Endodermal cell (in vitro differentiated cells): ENCODE measurements at places on chromosomes 2 and 18.

GRCh38 chr18:31578126-31578525 is 13.6 kb upstream of the TTR start:
- no peak for DNase-seq

GRCh38 chr2:233430081-233430480 is 75.8 kb downstream of the DGKD start:
- DNase-seq: no peak

DNA sequence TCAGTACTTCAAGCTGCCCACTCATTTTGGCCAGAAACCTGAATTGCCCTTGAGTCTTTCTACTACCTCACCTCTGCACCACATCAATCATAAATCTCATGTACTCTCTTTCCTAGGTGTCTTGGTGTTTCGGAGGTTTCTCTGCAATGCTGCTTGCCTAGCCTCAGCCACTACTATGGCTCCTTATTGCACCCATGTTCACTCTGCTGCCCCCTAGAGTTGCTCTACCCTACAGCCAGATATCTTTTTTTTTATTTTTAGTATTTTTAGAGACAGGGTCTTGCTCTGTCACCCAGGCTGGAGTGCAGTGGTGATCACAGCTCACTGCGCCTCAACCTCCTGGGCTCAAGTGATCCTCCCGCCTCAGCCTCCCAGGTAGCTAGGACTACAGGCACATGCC is 413.0 kb downstream of the PTPRM start:
- peak; percentile 78 for DNase-seq

GRCh38 chr2:70806013-70806412 is 14.4 kb downstream of the CLEC4F start:
- DNase-seq: no peak
